ENCODE measurements at places on chromosomes 1 and 21.

DNA sequence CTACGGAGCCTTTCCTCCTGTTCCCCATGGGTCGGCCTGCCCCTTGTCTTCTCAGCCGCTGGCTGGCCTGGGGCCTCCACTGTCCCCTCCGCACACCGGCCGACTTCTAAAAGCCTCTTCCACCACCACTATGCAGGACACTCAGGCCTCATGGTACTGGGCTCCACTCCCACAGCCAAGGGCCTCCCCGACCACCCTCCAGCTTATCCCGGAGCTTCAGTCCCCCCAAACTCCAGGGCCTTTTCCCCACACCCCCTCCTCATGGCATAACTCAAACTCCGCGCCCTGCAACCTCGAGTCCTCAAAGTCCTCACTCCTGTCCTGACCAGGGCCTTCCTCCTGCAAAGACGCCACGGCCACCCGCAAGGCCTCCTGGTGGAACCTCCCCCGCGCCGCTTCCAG, 2.0 kb downstream of the LRRC41 start:
- no peak for DNase-seq

- DNase-seq: no peak
Observed at GRCh38 chr1:52970149-52970548, 43.1 kb downstream of the SCP2 start.

DNA sequence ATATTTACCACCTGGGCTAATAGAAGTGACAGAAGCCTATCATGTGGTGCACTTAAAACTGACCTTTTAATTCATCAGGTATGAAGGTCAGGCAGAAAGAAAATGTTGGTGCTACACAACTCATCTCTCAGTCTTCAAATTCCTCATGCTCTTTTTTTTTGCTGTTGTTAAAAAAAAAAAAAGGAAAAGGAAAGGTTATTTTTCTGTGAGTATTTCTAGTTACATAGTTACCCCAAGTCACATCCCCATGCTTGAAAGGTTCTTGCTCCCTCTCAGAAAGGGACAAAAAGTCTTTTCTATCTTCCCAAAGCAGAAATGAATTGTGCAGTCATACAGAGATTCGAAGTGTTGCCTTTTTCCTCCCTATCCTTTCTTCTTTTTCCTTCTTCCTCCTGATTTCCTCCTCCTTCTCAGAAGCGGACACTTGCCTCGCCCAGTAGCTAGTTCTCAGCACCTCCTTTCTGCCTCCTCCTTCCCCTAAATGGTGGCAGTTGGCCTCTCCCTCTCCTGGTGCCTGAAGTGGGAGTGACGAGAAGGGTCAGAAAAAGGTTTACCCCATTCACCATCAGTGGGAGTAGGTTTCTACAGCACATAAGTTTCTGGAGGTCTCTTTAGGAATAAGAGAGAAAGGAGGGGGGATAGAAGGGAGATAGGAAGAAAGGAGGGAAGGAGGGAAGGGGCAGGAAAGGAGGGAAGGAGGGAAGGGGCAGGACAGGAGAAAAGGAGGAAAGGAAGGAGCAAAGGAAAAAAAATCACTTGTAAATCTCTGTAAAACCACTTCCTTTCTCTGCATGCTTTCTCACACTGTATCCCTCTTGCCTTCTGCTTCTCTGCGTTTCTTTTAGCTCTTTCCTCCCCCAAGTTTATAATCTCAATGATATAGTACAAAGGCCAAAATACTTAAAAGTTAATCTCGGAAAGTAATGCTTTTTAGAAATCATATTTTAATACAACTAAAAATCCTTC, 20.4 kb upstream of the C1orf105 start:
- no peak for DNase-seq

DNA sequence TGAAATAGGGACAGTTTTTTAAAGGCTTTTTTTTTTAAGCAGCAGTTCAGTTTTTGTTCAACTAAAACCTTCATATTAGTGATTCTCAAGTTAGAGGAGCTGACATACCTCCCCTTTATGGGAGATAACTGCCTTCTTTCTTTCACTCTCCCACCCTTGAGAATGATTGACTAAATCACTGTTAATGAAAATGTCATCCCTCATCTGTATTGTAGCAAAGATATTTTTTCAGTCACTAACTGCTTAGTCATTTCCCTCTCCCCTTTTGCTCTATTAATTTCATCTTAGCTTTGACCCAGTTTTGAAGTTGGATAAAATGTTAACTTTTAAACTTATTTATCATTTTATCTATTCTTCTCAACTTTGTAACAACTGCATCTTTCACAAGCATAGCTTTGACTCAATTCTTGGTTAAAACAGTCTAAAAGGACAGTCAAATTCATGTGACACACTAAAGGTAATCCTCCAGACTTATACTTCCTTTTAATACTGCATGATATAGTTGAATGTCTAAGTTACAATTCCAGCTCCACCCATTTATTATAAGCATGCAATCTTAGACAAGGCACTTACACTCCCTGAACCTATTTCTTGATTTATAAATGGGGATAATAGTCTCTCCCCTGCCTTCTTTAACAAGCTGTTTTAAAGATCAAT, 17.1 kb downstream of the CAPZA1 start:
- no peak for DNase-seq

GRCh38 chr1:161182214-161182613, 4.9 kb upstream of the B4GALT3 start:
- DNase-seq: no peak

- DNase-seq: no peak
Observed at GRCh38 chr21:33088384-33088783, 18.4 kb downstream of the OLIG1 start.

- DNase-seq: no peak
Observed at GRCh38 chr1:62530516-62531154, 66.7 kb upstream of the ANGPTL3 start.

DNA sequence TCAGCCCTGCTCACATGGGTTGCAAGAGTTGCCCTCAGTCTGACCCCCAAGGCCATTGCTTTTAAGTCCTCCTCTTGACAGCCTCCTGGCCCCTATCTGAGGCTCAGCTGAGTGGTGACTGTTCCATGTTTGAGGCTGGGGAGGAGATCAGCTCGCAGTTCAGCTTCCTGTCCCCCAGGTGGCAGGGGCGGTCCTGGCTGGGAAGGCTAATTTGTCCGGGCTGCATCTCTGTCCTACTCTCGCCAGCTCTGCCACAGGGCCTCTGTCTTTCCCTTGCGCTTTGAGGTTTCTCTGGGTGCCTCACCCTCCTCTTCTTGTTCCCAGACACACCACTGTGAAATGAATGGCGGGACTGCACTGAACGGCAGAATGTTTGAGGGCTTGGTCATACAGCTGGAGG, 157.3 kb downstream of the KCNJ6 start:
- peak; percentile 28 for DNase-seq

GRCh38 chr1:207414606-207415108, 39.5 kb upstream of the CR2 start:
- DNase-seq: peak; percentile 58

- no peak for DNase-seq
Observed at GRCh38 chr21:39060485-39061083, 122.7 kb downstream of the PSMG1 start.

- DNase-seq: no peak
Observed at GRCh38 chr1:29878501-29878900, 642.2 kb downstream of the PTPRU start.

DNA sequence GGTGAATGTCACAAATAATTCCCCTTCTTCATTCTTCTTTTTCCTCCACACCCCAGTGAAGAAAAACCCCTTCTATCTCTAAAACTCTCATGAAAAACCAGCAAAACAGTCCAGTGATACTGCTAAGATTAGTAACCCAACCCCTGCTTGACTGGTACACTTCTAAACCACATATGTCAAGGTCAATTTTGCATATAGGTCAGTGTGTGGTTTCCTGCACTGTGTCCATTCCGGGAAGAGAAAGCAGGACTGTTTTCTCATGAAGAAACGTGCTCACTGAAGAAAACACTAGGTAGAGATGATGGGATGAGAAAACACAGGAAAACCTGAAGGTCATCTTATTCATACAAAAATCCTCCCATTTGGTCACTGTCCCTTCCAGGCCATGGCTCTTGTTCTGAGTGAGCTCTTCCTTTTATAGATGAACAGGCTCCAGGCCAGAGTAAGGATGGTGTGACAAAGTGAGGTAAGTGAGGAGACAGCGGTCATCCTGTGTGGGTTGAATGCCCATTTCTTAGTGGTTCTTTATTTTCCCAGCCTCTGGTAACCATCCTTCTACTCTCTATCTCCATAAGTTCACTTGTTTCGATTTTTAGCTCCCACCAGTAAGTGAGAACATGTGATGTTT, 122.7 kb downstream of the FASLG start:
- DNase-seq: peak; percentile 15

GRCh38 chr1:53473463-53473862, 14.3 kb downstream of the DMRTB1 start:
- DNase-seq: no peak

DNA sequence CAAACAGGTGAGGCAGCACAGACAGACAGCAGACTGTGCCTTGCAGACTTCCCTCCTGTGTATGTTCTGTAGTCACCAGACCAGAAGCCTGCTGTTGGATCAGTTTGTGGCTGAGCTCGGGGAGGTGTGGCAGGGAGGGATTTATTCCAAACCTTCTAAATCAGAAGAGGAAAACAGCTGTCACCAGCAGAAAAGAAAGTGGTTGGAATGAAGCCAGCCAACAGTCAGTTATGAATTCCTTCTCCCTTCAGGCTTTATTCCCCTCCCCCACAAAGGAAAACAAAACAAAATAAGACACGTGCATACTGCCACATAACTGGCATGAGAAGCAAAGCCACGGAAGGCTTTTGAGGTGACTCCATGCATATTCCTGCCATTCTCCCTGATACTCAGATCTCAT, 19.0 kb upstream of the PIGV start:
- no peak for DNase-seq

DNA sequence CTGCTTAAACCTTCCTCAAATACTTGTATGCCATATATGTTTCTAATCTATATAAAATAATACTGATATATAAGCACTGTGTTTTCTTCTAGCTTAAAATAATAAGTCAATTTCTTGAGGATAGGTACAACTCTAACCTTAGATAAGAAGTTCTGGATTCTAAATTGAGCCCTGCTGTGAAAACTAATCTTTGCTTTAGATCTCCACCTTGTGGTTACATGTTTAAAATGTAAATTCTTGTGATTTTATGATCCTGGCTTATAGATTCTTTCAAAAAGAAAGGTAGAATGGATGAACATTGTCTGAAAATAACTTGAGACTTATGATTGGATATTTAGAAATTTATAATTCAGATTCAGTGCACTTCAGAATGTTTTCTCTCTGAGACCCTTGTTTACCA, 38.9 kb upstream of the HMCN1 start:
- DNase-seq: peak; percentile 21

DNA sequence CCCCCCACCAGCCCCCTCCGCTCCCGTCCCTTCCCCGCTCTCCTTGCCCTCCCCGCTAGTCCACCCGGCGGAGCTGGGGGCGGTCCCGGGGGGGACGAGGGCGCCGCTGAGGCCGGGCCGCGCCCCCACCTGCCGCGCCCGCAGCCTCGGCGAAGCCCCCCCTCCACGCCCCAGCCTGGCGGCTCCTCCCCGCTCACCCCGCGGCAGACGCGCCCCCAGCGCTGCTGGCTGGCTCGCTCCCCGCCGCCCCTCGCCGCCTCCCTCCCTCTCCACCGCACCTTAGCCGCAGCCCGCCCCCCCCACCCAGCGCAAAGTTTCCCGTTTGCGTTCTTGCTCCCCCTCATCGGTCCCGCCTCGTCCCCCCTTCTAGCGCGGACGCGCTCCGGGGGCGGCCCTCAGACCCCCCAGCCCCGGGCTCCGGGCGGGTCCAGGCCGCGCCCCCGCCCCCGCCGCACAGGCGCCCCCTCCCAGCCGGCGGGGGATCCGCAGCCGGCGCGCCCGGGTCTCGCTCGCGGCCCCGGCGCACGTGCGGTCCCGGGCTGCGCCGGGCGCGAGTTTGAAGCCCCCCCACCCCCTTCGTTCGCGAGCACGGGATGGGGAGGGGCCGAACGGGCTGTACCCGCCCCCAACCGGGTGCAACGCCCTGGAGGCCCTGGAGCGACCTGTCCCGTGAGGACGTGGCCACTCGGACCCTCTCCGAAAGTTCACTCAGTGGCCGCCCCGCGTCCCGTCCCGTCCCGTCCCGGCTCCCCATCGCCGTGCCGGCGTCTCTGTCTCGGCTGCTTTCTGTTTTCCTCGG, 623 bp downstream of the PTPRF start:
- peak; percentile 26 for DNase-seq

GRCh38 chr1:13600762-13601453, 17.3 kb downstream of the PDPN start:
- DNase-seq: no peak

DNA sequence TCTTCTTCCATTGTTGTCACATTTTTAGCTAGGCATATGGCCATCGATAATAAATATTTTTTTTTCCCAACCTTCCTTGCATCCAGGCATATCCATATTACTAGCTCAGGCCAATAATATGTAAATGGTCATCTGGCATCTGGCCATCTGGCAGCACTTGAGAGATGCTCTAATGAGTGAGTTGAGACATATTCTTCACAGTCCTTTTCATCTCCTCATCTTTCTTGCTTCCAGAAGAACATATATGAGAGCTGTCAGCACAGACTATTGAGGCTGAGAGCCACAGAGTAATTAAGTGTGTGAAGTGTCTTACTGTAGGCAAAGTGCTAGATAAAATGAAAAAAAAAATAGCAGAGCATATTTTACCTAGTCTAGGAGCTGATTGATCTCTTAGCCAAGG, 628.4 kb upstream of the TMPRSS15 start:
- no peak for DNase-seq

- DNase-seq: no peak
Observed at GRCh38 chr1:27576806-27577227, 27.1 kb downstream of the AHDC1 start.

GRCh38 chr1:180567654-180568053, 8.9 kb downstream of the OVAAL start:
- no peak for DNase-seq

DNA sequence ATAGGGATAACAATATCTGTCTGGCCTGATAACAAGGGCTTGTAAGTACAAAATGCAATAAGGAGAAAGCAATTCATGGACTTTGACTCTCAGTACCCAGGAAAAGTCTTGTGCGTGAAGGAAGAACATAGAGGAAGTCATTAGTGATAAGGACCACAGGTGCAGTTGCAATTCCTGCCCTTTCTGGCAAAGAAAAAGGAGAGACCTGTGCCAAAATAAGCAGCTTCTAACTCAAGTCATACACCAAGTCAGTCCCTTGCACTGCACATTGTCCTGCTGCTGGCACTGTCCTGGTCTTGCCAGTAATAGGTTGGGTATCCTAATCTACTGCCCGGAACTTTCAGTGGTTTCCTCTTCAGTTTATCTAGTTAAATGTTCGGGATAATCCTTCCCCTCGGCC, 14.8 kb upstream of the SOD1 start:
- no peak for DNase-seq

Measured in germinal center (tissue), 1 donor.